Stimulated activated CD8-positive, alpha-beta memory T cell treated with anti-CD3 and anti-CD28 coated beads, Interleukin-15, amount 100 ng/mL, for 24 hours (primary cell): ENCODE measurements at places on chromosomes 2 and 18.

- DNase-seq: no peak
Observed at GRCh38 chr2:134671513-134671912, 47.3 kb downstream of the TMEM163 start.

DNA sequence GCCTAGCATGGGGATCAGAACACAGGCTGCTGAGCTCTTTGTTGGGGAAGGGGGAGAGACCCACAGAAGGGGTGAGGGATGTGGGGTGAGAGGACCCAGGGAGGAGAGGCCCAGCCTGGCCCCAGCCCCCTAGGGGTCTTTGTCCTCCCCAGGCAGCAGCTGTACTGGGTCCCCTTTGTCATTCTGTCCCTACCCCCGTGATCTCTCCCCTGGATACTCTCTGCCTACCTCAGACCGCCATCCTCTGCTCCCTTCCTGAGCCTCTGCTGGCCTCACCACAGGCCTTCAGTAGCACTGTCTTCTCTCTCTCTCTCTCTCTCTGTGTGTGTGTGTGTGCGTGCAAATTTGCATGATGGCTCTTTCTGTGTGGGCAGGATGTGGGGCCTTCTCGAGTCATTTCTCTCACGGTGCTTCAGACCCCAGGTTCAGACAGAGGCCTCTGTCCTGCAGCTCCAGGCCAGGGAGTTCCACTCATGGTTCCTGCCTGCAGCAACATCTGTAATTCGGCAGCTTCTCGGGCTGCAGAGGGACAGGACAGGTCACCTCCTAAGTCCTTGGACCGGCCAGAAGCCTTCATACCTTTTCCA is 1.4 kb downstream of the PSD4 start:
- DNase-seq: no peak

- no peak for DNase-seq
Observed at GRCh38 chr2:238711346-238711745, 136.5 kb upstream of the TWIST2 start.

- DNase-seq: peak; percentile 55
Observed at GRCh38 chr2:9813312-9814128, 29.8 kb upstream of the TAF1B start.

- no peak for DNase-seq
Observed at GRCh38 chr2:204505946-204506345, 39.3 kb upstream of the PARD3B start.

- DNase-seq: no peak
Observed at GRCh38 chr2:47899915-47900816, 6.1 kb downstream of the FBXO11 start.

DNA sequence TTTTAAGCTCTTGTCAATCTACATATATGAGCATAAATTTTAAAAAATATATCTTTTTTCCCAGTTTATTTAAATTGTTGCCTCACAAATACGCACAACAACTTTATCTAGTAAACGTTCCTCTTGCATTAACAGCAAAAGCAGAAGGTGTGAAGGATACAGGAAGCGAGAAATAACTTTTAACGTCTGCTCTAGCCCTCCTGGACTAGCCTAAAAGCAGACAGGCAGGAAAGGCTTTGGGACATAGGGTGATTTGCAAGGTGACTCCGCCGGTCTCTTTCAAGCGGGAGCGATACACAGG is 434 bp upstream of the DUSP19 start:
- no peak for DNase-seq

DNA sequence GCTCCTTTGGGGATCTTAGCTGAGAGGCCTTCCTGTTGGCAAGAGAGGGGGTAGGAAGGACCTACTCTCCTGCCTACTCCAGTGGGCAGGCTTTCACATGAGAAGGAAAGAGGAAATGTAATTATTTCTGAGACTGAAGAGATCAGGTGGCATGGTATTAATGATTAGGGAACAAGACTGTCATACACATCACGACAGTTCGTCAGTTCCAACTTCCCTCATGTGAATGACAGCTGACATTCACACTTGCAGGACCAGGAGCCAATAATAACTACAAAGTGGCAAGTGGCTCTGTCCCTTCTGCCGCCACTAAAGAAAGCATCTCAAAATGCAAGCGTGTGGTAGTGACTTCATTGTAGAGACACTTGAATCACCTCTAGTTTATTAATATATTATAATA is 90.0 kb downstream of the ZCCHC2 start:
- DNase-seq: no peak

DNA sequence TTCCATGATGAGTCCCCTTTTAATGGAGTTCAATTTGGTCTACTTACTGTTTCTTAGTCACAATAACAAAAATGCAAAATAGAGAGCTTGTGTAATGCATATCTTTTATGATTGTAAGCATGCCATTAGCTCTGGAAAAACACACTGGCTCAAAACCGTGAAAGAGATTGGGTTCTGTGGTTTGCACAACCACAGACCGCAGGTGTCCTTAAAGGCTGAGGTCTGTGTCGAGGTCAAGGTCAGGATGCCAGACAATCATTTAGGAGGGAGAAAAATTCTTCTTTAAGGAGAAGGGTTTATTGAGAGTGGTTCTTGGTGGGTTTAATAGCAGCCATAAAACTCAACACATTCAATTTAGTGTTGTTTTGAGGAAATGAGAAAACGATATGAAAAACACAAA is 487.2 kb downstream of the GALR1 start:
- DNase-seq: no peak

- DNase-seq: no peak
Observed at GRCh38 chr2:172047566-172048507, 37.5 kb upstream of the DLX1 start.

GRCh38 chr18:35051641-35052377 is 10.6 kb downstream of the MAPRE2 start:
- DNase-seq: no peak

- DNase-seq: no peak
Observed at GRCh38 chr2:150911766-150912280, 349.8 kb downstream of the RBM43 start.

DNA sequence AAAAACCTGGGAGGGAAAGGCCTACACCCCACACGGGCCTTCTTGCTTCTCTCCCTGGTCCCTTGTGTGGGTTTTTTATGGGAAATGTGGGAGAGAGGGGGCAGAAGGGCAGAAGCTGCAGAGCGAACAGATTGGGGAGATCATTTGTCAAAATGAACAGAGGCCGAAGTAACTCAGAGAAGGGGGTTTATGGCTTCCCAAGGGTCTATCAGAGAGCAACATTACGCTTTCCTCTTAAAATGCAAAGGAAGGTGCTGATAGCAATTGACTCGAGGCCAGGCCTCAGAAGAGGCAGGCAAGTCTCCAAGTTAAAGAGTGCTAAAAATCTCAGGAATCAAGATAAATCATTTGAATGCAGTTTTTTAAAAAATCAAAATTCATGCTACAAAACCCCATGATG is 101.5 kb downstream of the SGPP2 start:
- DNase-seq: no peak

GRCh38 chr2:178498137-178498536 is 17.9 kb downstream of the PLEKHA3 start:
- no peak for DNase-seq

GRCh38 chr2:85481818-85482777 is 56.9 kb upstream of the MAT2A start:
- no peak for DNase-seq

DNA sequence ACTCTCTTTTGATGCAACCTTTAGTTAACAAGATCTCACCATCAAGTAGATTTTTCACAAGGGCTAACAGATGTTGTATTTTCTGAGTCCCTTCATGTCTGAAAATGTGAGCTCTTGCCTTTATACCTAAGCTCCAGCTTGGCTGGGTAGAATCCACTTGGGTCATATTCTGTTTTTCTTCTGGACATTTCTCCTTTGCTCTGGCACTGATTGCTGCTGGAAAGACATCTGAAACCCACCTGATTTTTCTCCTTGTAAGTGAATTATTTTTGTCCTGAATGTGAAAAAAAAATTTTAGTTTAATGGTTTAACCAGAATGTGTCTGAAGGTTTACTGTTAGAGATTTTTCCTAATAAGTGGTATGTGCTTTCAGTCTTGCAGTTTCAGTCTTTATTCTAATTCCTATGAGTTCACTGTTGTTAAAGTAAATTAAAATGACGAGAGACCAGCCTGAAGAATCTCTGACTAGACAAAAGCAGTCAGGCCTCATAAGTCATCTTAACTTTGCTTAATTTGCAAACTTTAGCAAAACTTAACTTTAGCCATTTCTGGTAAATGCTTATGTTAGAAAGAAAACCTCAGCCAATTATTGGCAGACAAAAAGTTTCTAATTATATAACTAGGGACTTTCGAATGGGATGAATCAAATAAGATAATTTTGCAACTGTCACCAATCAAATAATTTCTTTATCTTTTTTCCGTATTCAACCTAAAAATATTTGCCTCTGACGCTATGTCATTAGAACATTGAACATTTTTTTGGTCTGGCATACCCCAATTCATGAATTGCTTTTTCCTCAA is 70.8 kb downstream of the ACAA2 start:
- no peak for DNase-seq

GRCh38 chr18:36514778-36515177 is 217.3 kb downstream of the FHOD3 start:
- DNase-seq: no peak

- DNase-seq: no peak
Observed at GRCh38 chr2:32108111-32108510, 44.8 kb downstream of the SPAST start.

- DNase-seq: no peak
Observed at GRCh38 chr18:23225503-23225902, 90.2 kb downstream of the CABLES1 start.

GRCh38 chr2:209471037-209471436 is 47.2 kb downstream of the MAP2 start:
- no peak for DNase-seq

DNA sequence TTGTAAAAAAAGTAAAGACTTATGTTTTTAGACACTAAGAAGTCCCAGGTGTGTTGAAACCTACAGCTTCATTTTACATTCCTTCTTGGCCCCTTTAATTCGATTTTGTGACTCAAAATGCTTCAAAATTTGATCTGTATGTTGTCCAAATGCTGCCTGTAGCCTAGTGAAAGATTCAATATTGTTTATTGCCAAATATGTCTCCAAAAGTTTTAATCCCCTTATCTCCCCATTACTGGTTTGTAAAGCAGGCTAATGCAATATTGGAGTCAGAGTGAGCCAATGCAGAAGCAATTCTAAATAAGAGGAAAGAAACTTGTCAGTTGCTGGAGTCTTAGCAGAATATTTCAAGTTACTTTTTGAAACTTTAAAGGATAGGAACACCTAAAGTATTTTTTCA is 287.0 kb upstream of the ZC3H15 start:
- DNase-seq: no peak

DNA sequence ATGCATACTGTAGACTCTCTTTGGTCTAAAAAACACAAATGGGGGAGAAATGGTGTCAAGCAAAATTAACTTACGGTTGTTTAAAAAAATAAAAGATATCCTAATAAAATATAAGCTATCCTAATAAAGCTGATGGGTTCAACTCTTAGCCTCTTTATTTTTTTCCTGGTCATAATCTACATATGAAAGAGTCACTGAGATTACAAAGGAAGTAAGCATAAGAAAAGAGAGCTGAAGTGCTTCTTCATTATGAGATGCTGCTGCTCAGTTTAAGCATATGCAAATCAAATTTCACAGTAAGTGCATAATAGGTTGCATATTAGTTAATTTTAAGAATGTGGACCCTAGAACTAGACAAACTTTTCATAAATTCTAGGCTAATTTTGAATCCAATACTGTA is 59.9 kb upstream of the DNER start:
- DNase-seq: no peak

DNA sequence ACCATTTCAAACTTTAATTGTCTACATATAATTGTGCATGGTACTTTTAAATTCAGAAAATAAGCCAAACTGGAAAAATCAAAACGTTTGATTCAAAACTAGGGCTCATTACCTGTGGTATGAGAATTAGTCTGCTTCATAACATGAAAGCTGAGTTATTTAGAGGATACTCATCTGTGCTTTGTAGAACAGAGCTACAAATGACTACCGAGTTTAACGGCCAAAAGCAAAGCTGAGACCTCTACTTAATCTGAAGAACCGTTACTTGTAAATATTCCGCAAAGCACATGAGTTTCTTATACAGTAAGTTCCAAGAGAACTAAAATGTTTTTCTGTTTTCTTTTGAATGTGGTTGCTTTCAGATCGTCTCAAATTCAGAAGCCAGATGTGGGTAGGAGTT is 123.7 kb upstream of the SMAD7 start:
- no peak for DNase-seq

- DNase-seq: no peak
Observed at GRCh38 chr2:173064151-173064805, 11.4 kb upstream of the MAP3K20 start.

DNA sequence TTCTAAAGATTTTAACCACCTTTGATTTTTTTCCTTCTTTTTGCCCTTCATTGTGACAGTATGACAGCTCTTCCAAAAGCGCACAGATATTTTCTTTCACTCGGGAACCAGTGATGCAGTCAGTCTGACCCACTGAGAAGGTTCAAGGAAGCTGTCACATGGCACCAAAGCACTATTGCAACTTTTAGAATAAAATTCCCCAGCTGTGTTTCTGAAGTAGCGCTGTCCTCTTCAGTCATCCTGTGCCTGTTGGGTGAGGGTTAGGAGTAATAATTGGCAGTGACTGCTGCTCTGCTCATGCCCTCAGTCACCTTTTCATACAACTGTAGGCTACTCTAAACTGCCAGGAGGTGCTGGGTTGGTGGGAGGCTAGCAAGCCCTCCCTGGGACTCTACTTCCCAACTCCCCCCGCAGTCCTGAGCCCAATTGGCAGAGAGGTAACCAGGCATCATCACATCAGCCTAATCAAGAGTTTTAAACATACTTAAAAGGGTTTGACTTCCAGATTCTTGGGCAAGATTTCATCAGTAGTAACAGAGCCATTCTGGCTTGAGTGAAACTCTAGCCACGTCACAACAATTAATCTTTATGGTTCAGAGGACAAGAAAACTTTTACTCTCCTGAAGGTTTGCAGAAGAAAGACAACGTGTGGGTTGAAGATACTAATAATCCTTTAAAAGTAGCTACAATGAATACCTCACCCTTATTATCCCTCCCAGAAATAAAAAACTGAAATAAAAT is 473.3 kb downstream of the FBXO15 start:
- DNase-seq: no peak

GRCh38 chr2:50469784-50470183 is 562.1 kb downstream of the NRXN1 start:
- no peak for DNase-seq

DNA sequence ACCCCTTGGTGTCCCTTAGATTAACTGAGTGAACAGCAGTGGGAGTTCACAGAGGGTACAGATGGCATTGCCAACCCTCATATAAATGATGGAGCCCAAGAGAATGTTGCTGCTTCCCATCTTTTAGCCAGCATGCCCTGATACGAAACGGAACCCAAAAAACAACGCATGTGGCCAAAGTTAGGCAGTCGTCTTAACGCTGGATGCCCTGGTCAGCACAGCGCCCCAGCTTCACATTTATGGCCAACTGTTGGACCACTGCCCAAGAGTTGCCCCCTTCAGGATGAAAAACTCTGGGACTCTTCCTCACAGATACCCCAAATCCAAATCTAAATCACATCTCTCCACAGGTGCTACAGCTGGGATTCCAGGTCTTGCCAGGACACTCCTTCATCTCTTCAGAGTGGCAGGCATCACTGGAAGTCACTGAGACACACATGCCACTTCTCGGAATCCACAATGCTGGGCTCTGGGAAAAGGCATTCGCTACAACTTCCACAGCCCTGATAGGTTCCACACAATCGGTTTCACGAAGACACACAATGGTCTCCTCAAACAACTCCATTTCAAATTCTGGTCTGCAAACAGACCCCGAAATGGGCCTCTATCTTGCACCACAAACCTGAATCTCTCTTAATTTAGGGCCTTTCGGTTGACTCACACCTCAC is 44.6 kb downstream of the LONRF2 start:
- DNase-seq: no peak
